Glutamatergic neuron (in vitro differentiated cells): ENCODE measurements at places on chromosomes 6 and 20.

- DNase-seq: no peak
- H3K4me1 ChIP-seq: peaks cover 6% of the 10 kb centered on the region
- H3K4me3 ChIP-seq: no peak overlapping the region
- H3K27me3 ChIP-seq: peaks cover 3% of the 10 kb centered on the region
- H3K27ac ChIP-seq: no peak overlapping the region
Measured at GRCh38 chr6:169955731-169956437, 204.5 kb downstream of the ERMARD start.

DNA sequence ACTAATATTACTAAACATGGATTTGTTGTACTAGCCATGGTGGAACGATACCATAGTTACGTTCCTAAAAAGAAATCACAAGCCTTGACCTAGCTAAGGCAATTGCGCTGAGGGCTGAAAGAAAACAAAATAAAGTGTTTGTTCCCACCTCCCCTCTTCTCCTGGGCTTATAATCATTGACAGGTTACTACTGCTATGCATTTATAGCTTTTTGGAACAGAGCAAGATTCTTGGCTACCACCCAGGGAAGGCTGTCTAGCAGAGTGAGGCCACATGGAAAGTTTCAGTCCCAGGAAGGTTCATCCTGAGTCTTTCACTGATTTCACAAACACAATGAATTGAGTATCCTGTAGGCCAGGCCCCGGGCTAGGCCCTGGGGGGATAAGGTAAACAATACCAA lies 84.6 kb downstream of the TMEM170B start:
- no peak overlapping the region for H3K27ac ChIP-seq
- no peak overlapping the region for H3K4me3 ChIP-seq
- no peak for DNase-seq
- no peaks in the 10 kb centered on the region for H3K36me3 ChIP-seq
- no peaks in the 10 kb centered on the region for H3K27me3 ChIP-seq

GRCh38 chr20:55522296-55522815 lies 483.0 kb downstream of the CBLN4 start:
- peaks cover 3% of the 10 kb centered on the region for H3K4me1 ChIP-seq
- H3K27me3 ChIP-seq: no peaks in the 10 kb centered on the region
- H3K27ac ChIP-seq: no peak overlapping the region
- H3K36me3 ChIP-seq: peaks cover 6% of the 10 kb centered on the region
- DNase-seq: no peak
- H3K4me3 ChIP-seq: no peak overlapping the region

GRCh38 chr6:35833536-35833935 lies 28.4 kb downstream of the LHFPL5 start:
- H3K27ac ChIP-seq: no peak overlapping the region
- H3K27me3 ChIP-seq: peaks cover 2% of the 10 kb centered on the region
- no peak for DNase-seq
- no peaks in the 10 kb centered on the region for H3K36me3 ChIP-seq
- no peaks in the 10 kb centered on the region for H3K4me1 ChIP-seq
- no peak overlapping the region for H3K4me3 ChIP-seq

- no peak overlapping the region for H3K4me3 ChIP-seq
- peaks cover 2% of the 10 kb centered on the region for H3K4me1 ChIP-seq
- no peak for DNase-seq
- no peak overlapping the region for H3K27ac ChIP-seq
Measured at GRCh38 chr6:37441651-37442050, 8.6 kb downstream of the CMTR1 start.

GRCh38 chr6:166258854-166259276 lies 49.3 kb downstream of the PRR18 start:
- H3K27me3 ChIP-seq: peaks cover 5% of the 10 kb centered on the region
- H3K4me1 ChIP-seq: no peaks in the 10 kb centered on the region
- DNase-seq: no peak
- H3K36me3 ChIP-seq: no peaks in the 10 kb centered on the region
- H3K4me3 ChIP-seq: no peak overlapping the region
- H3K27ac ChIP-seq: no peak overlapping the region

GRCh38 chr6:132818404-132819359 lies 4.3 kb downstream of the RPS12 start:
- H3K36me3 ChIP-seq: no peaks in the 10 kb centered on the region
- no peak for DNase-seq
- no peak overlapping the region for H3K4me3 ChIP-seq
- peaks cover 11% of the 10 kb centered on the region for H3K4me1 ChIP-seq
- H3K27me3 ChIP-seq: peaks cover 8% of the 10 kb centered on the region
